ENCODE measurements at places on chromosomes 5 and 9.

- no peak for DNase-seq
Measured at GRCh38 chr5:69224520-69224919, 10.2 kb upstream of the CDK7 start.

- no peak for DNase-seq
Measured at GRCh38 chr5:55934115-55934613, 60.6 kb downstream of the IL6ST start.

GRCh38 chr5:33975852-33976251 is 8.6 kb downstream of the SLC45A2 start:
- DNase-seq = no peak

DNA sequence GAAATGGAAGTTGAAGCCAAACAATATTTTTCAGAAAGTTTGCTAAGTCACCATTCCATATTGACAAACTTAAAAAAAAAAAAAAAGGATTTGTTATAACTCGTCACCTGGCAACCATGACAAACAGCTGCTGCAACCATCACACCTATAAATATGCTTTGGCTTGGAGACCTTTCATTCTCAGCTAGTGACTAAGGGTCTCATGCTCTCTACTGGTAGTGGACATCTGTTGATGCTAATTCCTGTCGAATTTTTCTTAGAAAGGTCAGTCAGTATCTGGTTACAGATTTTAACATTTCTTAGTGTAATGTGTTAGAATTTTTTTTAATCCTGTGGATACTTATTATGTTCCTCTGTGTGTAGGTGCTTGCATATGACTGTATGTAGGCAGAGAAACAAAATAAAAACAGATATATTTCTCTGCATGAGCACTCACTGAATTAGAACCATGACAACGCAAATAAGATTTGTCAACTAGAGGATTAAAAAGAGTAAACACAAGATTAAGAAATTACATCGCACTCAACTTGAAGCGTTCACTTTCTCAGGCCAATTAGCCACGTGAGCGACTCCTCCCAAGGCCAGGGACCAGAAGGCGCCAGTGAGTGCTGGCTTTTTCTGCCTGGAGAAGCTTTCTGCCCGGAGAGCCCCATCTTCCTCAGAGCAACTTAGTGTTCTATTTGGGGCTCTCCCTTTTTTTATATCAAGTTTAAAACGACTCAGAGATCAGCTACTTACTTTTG is 27.0 kb upstream of the ZNF622 start:
- DNase-seq = peak; percentile 20

- no peak for DNase-seq
Measured at GRCh38 chr9:32359452-32359851, 25.0 kb upstream of the ACO1 start.

GRCh38 chr9:112443636-112444035 is 43.0 kb upstream of the KIAA1958 start:
- no peak for DNase-seq

- no peak for DNase-seq
Measured at GRCh38 chr9:130663977-130664250, 480 bp upstream of the PRDM12 start.

DNA sequence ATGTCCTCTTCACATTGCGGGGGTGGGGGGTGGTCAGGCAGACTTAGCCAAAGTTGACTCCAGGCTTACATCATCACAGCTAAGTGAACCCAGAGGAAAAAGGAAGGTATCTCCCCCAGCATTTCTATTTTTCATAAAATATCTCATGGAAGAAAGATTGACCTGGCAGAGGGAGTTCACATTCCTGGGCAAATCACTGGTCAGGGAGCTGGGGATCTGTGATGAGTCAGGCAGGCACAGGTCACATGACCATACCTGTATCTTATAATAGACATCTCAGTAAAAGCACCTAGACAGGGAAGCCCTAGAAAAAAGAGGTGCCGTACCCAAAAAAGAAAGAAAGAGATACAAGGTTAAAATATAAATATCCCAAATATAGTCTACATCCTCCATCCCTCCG is 57.3 kb upstream of the WWC1 start:
- DNase-seq = no peak

DNA sequence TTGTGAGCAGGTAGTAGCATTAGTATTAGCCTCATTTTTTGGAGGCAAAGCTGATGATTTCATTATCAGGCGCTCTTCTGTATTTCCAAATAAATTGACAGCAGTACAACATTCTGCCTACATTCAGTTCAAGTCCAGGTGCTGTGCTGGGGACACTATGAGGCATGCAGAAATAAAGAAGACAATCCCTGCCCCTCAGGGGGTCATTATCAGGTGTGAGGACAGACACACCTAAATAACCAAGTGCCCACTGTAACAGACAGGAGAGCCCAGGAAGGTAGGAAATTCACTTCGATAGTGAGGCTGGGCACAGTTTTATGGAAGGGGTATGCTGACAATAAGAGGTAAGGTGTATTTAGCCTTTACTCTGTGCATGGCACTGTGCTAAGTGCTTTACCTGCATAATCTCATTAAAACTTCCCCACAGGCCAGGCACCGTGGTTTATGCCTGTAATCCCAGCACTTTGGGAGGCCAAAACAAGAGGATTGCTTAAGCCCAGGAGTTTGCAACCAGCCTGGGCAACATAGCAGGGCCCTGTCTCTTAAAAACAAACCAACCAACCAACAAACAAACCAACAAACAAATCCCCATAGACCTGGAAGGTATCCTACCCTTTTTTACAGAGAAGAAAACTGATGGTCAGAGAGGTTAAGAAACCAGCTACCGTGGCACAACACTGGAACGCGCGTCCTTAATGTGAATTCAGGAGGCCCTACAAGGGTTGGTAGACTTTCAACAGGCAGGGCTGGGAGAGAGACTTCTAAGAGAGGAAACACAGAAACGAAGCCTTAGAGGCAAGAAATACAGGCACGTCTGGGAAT is 17.5 kb upstream of the GPX3 start:
- no peak for DNase-seq

DNA sequence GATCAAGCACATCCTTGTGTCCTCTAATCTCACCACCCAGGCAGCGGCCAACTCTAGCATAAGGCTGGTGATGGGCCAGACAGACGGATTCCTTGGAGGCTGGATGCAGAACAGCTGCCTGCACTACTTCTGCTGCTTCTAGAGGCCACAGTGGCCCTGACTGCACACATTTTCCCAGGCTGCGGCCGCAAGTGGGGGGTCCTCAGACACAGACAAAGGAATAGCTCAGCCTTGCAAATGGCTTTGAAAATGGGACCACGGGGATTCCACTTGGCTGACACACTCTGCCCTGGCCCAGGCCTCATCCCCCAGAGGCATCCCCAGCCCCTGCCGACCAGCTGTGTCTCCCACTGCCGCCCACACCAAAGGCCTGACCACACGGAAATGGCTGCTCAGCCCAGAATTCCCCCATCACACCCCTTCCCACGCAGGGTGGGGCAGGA is 540.8 kb downstream of the BNC2 start:
- no peak for DNase-seq

DNA sequence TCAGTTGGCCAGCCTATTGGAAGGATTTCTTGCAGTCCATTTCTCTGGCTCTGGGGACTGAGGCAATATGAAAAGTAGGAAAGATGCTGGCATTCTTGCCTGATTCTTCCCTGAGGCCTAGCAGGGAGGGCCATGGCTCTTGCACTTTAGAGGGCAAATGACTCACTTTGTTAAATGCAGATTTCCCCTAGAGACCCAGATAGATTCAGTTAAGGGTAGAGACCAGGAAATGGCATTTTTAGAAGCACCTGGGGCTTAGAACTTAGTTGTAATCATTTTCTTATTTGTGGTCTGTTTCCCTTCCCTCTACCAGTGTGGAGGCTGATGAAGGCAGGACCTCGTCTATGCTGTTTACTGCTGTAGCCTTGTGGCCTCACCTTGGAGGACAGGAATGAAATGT is 112.8 kb upstream of the NR3C1 start:
- no peak for DNase-seq

DNA sequence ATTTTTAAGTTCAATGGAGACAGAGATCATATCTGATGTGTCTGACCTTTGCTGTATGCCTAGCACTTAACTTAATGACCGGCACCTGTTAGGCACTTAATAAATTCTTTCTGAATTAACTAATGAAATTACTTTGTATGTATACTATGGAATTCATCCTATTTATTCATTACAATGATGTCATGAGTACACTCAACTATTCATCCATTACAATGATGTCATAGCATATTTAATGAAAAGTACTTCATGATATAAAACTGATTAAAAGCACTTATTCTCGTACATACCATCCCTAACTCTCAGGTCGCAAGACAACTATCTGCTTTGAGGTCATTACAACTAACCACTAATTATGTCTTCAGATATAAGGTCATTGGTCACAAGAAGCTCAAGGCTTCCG is 1131.6 kb downstream of the DTWD2 start:
- no peak for DNase-seq

GRCh38 chr9:128163523-128164306 is 3.6 kb downstream of the BBLN start:
- DNase-seq = no peak

- no peak for DNase-seq
Measured at GRCh38 chr5:6398570-6399230, 20.4 kb upstream of the MED10 start.

DNA sequence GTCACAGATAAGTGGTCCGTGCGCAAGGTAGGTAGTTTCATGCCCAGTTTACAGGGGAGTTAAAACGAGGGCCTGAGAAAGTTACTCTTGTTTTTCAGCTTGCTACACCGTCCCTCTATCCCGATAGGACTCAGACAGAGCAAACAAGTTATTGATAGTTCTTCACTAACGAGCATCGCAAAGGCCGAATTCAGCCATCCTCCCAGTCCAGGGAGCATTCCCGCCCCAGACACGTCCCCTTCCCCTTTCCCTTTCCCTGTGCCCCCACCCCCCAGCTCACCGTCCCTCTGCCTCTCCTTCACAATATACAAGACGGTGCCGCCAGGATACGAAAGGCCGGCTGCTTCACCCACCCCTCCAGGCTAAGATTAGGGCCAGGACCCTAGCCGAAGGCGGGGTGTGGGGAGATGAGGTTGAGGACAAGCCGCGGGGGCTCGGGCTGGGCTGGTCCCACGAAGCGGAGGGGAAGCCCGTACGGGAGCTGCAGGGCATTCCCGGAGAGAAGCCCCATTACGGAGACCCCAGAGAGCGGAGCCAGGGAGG is 599 bp downstream of the KIAA1191 start:
- DNase-seq = no peak

GRCh38 chr5:149731617-149732323 is 1.7 kb downstream of the PPARGC1B start:
- peak; percentile 43 for DNase-seq

GRCh38 chr9:136329211-136329627 is 1.9 kb downstream of the GPSM1 start:
- no peak for DNase-seq

DNA sequence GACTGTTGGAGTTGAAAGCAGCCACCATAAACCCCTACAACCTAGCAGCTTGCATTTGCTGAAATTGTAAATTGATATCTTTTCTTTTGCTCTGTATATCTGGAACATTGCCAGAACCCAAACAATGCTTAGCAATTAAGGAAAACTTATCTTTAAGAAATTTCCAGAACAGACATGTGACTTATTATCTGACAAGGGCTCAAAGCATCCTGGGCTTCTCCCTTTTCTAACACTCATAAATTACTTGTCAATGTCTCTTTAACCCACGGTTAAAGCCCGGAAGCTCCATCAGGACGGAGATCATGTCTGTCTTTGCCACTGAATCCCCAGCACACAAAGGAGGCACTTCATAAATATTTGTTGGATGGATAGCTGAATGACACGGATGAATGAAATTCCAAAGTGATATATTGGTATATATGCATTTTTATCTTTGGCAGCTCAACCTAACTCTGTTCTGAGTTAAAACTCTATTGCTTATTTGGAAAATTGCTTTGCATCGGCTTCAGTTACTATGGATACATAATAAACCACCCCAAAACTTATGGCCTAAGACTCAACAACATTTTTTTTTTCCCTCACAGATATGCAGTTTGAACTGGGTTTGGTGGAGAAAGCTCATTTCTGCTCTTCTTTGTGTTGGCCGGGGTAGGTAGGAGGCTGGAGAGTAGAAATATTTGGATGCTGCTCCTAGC is 103.1 kb upstream of the CLINT1 start:
- DNase-seq = no peak

DNA sequence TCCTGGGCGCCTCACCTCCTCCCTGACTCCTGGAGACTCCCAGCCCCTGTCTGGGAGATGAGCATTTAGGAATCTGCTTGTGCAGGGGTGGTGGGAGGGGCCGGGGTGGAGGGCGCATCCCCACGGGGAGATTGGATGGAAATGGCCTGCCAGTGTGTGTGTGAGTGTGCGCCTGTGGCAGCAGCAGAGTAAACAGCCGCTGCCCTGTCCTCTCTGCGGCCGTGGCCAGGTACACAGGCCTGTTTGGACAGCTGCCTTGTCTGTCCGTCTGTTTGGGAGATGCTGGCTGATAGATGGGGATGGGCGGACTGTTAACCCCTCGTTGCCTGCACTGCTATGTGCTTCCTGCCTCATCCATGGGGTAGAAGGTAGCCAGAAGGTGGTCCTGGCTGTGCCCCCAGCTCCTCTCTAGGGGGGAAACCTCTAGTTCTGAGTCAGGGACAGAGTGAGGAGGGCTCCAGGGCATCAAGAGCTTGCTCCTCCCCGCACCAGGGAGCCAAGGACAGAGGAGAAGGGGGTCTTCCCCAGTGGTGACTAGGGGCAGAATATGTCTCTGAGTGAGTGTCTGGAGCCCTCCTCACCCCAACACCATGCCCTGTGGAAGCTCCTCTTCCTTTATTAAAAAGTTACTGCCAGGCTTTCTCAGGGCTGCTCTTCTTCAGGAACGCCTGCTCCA is 60.1 kb downstream of the LMX1B start:
- no peak for DNase-seq

DNA sequence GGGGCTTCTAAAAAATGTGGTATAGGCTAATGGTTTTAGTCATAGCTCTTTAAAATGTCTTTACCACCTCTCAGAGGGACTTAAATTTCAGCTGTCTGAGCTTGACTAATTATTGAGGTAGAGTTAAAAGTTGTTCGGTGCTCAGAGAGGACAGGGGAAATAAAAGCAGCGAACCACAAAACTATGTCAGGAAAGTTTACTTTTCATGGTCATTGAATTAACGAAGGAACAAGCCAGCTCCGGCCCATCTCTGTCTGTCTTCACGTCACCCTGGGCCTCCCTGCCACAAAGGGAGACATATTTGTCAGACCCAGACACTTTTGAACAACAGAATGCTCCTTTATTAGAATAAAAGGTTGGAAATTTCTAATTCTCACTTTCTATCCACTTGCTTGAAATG is 98.8 kb upstream of the EFNA5 start:
- no peak for DNase-seq

- DNase-seq = no peak
Measured at GRCh38 chr5:173623296-173623771, 6.9 kb upstream of the BOD1 start.

DNA sequence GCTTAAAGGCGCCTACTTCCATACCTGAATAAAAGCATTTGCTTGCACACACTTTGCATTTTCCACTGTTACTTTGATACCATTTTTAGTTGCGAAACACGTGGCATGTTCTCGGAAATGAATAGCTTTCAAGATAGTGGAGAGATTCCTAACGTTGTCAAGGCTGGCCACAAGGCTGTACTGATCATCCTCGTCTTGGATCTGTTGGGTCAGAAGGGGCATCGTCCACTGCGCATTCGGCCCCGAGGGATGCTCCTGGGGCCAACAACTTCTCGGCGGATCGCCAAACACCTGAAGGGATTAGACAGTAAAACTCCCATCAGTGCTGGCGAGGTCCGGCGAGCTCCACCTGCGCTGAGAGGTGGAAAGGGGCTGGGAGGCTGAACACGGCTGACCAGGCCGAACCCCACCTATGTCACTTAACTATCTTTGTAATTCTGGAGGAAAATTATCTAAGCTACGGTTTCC is 599 bp downstream of the RAD1 start:
- DNase-seq = no peak

All from HFF-Myc (cell line).